Hematopoietic multipotent progenitor cell (in vitro differentiated cells): ENCODE measurements at places on chromosomes 6 and 20.
A peak's percentile ranks its signal among the peaks of the same experiment; 100 is the strongest.

DNA sequence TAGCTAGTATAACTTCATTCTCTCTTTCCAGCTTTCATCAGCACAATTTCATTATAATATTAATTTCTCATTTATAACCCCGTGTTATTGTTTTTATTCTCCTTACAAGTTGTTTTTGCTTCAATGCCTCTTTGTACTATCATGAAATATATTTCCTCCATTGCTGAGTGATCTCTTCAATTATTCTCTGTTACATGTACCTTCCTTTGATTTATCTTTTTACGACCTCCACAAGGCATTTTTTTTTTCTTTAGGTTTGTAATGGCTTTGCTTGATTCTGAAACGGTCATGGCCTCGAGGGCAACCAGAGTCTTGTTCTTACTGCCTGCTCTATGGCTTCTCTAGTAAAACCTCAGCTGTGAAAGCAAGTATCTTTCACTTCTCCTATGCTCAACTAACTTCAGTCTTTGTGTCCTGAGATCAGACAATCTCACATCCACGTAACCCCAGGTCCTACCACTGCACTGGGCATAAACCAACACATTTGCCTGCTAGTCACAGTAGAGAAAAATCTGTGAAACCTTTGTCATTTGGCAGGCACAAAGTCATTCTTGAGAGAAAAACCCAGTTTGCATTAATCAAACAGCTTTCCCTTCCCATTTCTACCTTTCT lies 119.9 kb downstream of the UST start:
- no peak for DNase-seq

DNA sequence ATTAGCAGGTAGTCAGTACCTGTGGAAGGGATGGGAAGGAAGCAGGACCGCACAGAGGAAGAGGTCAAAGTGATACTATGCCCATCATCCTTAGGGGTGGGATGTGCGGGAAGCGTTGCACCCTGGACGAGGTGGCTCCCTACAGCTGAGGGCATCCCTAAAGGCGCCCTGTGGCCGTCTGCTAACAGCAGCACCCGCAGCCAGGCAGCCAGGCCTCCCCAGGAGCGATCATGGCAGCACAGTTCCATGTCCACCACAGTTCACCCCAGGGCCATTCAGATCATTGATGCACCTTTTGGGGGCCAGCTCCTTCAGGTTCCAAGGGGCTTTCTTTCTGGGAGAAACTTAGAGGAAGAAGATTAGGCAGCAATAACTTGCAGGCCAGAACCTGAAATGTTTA lies 59.5 kb downstream of the RPP40 start:
- no peak for DNase-seq

DNA sequence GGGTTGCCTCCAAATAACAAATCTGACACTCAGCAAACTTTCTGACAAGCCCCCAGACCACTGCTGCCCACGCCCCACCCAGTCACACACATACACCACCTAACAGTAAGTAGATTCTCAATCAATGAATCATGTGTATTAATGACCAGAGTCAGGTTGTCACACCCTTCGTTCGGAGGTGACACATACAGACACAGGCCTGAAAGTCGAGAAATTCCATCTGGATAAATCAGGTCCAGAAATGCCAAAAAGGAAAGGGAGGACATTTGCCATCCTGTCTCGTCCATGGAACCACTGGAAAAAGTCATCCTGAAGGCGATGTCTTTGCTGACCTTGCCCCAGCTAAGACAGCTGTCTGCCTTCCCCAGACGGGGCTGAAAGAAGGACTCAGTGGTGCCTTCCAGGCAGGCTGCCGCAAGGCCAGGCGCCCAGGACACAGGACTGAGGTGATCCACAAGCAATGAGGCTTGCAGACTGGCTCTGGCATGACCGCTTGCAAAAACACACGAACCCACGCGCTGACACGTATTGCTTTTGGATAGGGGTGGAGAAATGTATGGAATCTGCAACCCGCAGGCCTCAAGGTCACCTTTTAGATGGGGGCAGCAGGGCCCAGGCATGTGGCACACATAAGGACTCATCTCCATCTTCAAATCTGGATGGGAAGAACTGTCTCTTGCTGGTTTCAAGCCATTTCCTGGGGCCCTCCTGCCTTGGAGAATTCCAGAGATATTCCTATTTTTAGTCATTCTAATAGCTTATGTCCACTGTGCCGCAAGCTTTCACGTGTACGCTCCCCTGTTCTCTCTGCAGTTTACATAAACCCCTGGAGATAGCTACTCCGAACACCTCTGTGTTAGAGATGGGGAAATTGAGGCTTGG lies 9.0 kb downstream of the NFATC2 start:
- DNase-seq, result no peak

- no peak for DNase-seq
These were observed 14.3 kb upstream of the CBFA2T2 start for GRCh38 chr20:33475381-33476152.

DNA sequence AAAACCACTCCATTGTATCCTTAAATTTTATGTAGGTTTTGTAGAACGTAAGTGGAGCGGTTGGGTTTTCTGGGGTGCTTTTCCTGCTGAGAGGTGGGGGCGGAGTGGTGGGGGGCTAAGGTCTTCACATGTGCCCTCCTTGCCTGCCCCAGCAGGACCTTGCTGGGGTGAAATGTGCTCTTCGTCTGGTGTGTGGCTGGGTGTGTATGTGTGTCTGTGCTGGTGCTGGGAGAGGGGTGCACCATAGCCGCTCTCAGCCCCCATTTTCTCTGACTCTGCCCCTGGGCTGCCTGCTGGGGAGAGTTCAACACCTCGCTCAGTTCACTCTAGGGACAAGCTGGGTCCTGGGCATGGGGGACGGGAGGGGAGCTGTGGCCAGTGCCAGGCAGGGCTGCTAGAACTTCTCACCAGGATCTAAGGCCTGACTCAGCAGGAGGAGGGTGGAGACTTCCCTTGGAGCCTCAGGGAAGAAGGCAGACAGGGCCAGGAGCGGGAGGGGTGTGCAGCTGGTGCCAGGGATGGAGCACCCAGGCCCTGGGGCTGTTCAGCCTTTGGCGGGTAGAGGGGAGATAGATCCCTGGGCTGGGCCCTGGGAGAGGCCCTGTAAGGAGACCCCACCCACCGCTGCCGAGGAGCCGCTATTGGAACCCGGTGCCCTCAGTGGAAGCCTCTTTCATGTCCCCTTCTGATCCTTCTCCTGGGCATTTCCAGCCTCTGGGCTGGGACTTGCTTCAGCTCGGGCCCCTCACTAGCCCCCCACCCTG lies 4.8 kb downstream of the SOX18 start:
- no peak for DNase-seq

- DNase-seq, result no peak
These were observed 49.7 kb upstream of the CITED2 start for GRCh38 chr6:139423971-139424667.

GRCh38 chr20:7240490-7240889 lies 473.0 kb downstream of the BMP2 start:
- no peak for DNase-seq

- no peak for DNase-seq
These were observed 57.2 kb upstream of the HFE start for GRCh38 chr6:26029857-26030653.

DNA sequence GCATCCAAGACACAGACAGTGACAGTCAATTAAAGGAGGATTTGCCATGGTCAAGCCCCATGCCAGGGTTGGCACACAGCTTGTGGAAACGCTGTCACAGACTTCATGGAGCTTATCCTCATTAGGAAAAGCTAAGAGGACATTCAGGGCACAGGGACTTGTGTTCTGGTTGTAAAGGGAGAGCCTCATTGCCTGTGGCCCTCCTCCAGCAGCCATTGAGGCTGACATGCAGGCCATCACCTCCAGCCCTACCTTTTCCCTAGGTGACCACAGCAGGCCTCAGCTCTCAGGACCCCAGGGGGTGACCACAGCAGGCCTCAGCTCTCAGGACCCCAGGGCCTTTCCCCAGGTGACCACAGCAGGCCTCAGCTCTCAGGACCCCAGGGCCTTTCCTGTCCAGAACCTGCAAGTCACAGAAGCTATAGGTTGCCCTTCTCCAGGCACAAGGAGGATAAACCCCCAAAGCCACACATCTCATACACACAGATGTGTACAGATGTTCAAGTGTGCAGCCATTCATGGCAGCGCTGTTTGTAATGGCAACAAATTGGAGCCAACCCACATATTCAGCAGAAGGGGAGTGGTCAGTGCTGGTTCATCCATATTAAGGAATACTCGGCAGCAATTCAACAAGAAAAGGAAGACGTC lies 26.1 kb downstream of the DUSP22 start:
- no peak for DNase-seq

DNA sequence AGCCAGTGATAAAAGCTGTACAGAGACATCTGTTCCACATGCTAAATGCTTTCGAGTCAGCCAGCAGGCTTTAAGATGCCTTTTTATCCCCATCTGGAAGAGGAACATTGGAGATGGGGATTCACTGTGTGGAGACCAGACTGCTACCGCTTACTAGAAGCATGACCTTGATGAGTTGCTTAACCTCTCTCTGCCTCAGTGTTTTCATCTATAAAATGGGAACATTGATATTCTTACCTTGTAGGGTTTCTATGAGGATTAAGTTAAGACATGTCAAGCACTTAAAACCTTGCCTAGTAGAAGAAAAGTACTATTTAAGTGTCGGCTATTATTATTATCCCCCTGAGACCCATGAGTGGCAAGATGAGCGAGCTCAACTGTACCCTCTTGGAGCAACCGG lies 165.3 kb upstream of the SNX9 start:
- DNase-seq, result no peak

DNA sequence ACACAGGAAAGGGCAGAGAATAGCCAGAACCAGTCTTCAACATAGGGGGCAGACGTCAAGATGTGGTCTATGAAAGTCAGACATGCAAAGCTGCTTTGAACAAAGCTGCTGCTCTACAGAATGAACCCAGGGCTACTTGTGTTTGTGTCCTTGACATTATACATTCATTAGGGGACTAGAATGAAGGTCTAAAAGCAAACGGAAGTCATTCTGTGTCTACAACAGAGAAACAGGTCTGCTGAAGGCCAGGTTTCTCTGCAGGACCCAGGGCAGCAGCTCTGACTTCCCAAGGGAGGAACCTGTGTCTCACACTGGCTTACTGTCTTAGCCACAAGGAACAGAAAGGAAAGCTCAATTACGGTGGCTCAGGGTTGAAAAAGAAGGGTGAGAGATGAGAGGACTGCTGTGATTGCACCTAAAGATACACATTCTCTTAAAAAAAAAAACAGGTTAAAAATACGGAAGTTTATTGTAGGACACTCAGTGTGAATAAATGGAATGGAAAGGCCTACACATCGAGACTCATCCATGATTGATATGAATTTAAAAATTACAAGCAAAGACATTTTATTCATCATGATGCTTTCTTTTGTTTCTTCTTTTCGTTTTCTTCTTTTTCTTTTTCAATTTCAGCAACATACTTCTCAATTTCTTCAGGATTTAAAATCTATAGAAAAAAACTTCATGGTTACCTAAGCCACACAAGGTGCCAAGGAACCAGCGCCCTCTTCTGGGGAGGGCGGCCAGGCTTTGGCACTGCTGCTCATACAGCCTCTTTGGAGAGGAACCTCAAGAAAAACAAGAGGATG lies 6.7 kb downstream of the PSMA7 start:
- peak; percentile 88 for DNase-seq

- no peak for DNase-seq
These were observed 56.4 kb upstream of the IYD start for GRCh38 chr6:150312395-150312794.

GRCh38 chr20:38094373-38094891 lies 60.9 kb downstream of the RPRD1B start:
- peak; percentile 42 for DNase-seq
